ENCODE measurements at places on chromosomes 6 and 20. TPM values are rescaled to one million over a fixed set of nuclear protein-coding genes. Genes with fewer than 3 reads are reported as not detected.

Gene TNF
- not detected for total RNA-seq

DNA sequence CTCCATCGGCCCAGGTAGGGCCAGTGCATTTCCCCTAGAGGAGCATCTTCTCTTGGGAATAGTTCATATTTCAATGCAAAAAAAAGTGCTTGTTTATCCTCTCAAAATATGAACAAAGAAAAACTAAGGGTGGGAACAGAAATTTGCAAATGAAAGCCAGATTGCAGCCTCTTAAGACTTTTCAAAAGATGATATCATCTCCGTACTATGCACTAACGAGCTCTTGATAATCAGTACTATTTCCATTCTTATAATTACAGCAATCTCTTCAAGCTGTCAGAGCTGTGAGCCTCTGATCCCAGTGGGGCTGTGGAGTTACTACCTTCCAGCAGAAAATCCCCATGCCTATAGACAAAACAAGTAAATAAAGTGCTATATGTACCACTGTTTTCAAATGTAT lies 77.1 kb downstream of the SOD2 start:
- no peak for DNase-seq

DNA sequence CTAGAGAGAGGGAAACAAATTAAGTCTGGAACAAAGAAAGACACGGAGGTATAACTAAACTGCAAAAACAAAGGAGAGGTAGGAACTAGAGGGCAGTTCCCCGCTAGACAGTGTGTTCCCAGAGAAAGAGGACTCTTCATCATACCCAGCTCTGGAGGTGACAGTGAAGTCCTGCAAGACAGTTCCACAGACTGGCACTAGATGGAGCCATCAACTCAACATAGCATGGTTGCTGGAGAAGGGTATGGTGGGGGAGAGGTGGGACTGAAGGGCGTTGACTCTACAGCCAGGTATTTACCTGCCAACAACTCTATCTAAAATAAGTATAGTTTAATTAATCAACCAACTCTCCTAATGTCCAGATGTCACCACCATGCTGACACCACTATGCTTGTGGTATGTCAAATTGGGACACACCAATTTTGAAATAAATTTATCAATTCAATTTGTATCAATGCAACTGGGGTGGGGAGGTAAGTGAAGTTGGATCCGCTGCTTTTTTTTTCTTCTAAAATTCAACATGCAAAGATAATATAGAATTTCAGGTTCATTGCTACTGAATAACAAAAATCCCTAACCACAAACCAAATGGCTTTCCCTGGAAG lies 9.7 kb downstream of the BACH2 start:
- peak; percentile 69 for DNase-seq

DNA sequence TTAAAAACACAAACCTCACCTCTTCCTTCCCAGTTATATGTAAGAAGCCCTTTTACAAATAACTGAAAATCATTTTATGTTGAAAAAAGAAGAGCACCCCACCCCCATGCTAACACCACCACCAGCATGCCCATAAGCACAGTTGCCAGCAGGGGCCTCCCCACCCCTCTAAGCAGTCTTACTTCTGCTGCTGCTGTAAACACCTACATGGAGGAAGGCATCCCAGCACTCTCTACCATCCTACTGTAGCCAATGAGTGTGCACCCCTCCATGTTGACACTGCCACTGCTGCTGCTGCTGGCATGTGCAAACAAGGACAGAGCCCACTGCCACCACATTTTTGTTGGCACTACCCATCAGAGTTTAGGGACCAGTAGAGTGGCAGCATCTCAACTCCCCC lies 49.6 kb upstream of the PHIP start:
- no peak for DNase-seq

Gene ANKRD66
- total RNA-seq: not detected

DNA sequence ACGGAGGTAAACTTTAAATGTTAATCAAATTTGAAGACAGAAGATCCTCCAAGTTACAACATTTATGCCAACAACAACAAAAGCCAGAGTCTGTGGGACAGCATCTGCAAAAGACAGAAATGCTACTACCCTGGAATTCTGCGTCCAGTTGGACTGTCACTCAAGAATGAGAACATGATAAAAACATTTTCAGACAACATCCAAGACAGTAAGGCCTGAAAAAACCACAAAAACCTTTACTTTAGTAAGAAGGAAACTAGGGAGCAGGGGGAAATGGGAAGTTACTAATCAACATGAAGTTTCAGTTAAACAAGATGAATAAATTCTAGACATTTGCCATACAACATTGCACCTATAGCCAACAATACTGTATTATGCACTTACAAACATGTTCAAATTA lies 77.6 kb downstream of the MLIP start:
- no peak for DNase-seq

GRCh38 chr20:39146394-39146793 lies 184.2 kb downstream of the DHX35 start:
- no peak for DNase-seq

Gene SLC12A5
- total RNA-seq: 0.75 TPM

- DNase-seq: no peak
Observed at GRCh38 chr20:53980031-53980465, 90.3 kb downstream of the BCAS1 start.

Gene FBXO9
- total RNA-seq: 54.4 TPM

DNA sequence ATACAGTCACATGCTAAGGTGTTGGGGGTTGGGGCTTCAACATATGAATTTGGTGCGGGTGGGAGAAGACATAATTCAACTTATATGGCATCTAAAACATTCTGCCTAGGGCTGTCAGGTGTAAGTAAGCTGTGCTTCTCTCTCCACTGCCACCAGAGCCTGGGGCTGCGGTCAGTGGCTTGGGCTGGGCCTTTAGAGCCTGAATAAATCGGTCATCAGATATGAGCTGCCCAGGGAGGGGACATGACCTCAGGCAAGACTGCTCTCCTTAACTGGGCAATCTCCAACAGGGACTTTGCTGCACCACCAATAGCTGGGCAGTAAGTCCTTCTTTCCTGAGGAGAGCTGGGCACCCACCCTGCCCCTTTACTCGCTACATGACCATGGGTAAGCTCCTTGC lies 24.9 kb upstream of the SIRPA start:
- DNase-seq: no peak

DNA sequence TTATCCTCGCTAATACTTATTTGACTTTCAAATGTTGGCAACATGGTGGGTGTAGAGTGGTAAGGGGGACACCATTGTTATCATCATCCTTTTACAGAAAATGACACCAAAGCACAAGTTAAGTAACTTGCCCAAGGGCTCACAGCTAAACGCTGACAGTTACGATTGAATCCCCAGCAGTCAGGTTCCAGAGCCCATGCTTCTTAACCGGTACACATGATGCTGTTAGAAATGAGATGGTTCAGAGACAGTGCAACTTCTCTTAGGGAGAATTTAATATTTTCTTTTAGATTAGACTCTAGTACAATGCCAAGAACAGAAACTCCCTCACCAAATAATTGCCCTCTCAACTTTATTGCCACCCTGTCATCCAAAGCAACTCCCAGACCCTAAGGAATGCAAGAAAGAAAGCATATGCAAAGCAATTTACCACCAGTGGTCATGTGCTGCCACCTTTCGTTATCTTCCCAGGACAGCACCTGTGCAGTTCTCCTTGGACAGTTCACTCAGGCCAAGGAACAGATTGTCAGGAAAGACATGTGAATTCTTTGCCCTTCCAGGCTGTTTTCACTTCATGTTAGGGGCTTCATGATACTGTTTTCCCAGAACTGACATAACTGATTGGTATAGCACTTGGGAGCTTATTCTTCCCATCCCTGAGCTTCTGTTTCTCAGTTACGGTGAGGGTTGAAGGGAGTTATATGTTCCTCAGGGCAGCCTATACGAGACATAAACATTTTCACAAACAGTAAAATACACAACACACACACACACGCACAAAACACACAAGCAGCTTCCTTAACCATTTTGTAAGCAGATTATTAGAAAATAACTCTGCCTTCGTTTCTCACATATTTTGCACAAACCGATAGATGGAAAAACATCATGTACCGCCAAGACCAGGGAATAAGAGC lies 5.1 kb downstream of the HLA-DMA start:
- DNase-seq: peak; percentile 69

GRCh38 chr20:50202677-50203076 lies 12.0 kb downstream of the CEBPB start:
- no peak for DNase-seq

Gene TP53TG5
- not detected for total RNA-seq

GRCh38 chr6:1153696-1154245 lies 158.1 kb upstream of the FOXQ1 start:
- DNase-seq: no peak

- DNase-seq: no peak
Observed at GRCh38 chr6:97450087-97450486, 167.1 kb upstream of the MMS22L start.

DNA sequence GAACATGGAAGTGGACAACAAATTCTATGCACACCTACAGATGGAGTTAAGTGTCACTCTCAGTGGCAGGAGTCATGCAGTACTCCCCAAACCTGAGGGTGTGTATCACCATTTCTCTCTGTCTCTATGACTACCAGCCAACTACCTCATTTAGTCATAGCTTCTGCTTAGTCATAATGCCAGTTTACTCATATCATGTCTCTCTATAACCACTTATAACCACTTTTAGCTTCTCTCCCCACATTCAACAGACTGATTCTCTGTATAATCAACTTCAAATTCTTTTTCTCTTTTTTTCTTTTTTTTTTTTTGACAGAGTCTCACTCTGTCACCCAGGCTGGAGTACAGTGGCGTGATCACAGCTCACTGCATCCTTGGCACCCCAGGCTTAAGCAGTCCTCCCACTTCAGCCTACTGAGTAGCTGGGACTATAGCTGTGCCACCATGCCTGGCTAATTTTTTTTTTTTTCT lies 13.8 kb upstream of the GTF3C6 start:
- peak; percentile 87 for DNase-seq

GRCh38 chr6:108711826-108712225 lies 136.4 kb upstream of the ARMC2 start:
- DNase-seq: no peak

Gene NINL
- total RNA-seq: 1.3 TPM

- DNase-seq: no peak
Observed at GRCh38 chr6:47380251-47380650, 70.5 kb upstream of the TNFRSF21 start.

GRCh38 chr6:123091896-123092271 lies 95.8 kb downstream of the CLVS2 start:
- no peak for DNase-seq

Gene SKIC2
- 53.1 TPM for total RNA-seq

Measured in MCF 10A (cell line).